ENCODE measurements at places on chromosomes 12 and 14.

GRCh38 chr12:77429426-77429825, 364.1 kb upstream of the E2F7 start:
- DNase-seq: no peak

- DNase-seq: peak; percentile 79
Measured at GRCh38 chr12:53938326-53939140, at the start of gene HOXC13. TSS of gene HOXC13 (plus strand) at chr12:53938831. CDS start at chr12:53938907, 76 bp downstream.

- no peak for DNase-seq
Measured at GRCh38 chr12:42666671-42667243, 77.2 kb upstream of the PRICKLE1 start.

DNA sequence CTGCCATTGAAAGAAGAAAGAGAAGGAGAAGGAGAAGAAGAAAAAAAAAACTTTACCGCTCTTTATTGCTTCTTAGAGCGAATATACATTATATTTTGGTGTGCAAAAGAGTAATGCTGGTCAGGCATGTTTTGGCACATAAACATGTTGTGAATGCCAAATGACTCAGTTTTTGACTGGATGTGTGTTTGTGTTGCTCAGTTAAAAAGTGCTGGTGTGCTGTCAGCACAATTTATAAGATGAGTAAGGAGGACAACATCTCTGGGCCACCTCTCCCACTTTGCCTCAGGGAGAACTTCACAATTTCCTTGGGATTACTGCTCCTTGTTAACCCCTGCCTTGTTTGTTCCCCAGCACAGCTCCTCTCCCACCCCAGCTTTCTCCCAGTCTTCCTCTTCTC, 584.8 kb downstream of the ETNK1 start:
- DNase-seq: no peak

DNA sequence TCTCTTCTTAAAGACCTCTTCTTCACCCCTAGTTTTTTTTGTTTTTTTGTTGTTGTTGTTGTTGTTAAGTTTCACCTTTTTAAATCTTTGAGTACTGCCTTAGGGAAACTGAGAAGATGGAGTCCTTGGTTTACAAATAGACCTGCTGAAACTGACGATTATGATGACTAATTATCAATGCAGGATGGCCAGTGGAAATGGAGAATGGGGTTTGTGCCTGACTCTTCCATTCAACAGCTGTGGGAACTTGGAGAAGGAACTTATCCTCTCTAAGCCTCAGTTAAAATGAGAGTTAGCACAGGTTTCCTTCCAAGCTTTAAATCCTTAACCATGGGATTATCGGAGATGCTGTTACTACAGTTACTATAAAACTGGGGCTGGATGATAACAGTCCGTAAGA, 66.7 kb upstream of the PNMA1 start:
- no peak for DNase-seq

- DNase-seq: no peak
Measured at GRCh38 chr12:124085419-124086296, 112.6 kb downstream of the ZNF664 start.

DNA sequence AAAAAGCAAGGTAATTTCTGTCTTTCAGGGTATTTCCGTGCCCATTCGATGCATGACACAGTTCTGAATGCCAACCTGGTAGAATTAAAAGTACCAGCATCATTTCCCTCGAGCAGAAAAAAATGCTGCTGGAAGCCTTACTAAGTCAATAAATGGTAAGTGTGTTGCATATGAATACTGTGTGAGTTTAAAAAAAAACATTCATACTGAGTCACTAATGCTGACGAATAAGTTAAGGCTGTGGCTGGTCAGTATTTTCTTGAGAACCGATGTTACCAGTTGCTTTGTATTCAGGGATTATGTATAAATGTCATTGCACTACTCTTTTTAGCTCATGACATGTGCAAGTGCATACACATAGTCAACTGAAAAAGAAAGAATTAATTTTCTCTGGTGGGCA, 710.2 kb downstream of the TRHDE start:
- DNase-seq: no peak

DNA sequence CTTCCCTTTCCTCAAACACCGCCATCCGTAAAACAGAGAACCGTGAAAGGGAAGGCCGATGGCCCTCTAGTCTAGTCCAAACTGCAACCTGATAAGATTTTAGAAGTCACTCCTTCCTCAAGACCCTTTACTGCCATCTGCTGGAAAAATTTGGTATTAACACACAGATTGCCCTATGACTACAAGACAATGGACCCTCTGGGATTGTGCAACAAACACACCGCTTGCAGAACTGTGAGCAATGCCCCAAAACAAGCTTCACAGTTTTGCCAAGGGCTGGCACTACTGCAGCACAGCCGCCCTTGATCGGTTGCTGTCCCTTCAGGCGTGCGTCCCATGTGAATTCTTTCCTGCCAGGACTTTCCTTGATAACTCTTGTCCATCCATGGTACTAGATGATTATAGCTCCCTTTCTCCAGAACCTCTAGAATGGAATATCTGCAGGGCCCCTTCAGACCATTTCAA, 23.1 kb downstream of the LLPH start:
- peak; percentile 89 for DNase-seq

DNA sequence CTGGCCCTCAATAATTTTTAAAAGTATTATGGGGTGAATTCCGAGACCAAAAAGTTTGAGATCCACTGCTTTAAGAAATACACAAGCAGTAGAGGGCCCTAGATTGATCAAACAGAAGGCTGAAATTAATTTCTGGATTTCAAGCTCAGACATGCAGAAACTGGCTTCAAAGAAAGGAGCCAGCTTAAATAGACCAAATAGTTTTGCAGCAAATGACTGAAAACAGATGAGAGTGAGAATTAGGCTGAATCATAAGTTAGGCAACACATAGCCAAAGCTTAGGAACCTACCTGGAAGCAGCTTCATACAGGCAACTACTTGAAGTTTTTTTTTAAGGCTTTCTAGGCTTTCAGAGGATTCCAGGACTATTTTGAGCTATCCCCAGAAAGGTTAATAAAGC, 12.4 kb downstream of the ATF7 start:
- DNase-seq: no peak

GRCh38 chr14:32022938-32023466, 54.1 kb upstream of the ARHGAP5 start:
- no peak for DNase-seq

DNA sequence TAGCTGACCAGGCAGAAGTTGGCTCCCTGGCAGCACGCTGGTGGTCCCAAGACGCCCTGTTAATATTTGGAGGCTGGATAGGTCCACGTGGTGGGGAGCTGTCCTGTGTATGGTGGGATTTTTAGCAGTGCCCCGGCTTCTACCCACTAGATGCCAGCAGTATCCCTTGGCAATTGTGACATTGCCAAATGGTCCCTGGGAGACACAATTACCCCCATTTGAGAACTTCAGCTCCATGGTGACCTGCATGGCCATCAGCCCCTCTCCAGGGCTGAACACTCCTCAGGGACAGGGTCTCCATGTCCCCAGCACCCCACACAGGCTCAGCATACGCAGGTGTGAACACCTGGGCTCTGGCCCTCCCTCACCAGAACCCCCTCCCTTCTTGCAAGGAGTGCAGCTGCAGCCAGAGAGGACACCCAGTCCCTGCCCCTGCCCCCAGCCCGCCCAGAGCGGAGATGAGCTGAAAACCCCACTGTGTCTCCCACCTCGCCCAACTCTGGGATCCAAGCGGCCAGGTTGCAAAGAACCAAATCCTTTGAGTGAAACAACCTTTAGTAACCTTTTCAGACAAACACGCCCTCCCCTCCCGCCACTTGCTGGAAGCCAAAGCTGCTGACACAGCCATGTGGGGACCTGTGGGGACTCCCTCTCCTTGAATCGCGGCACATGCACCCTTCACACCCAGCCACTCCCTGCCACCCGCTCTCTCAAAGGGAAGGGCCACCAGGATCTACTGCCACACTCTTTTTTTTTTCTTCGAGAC, 120.4 kb downstream of the CALM1 start:
- no peak for DNase-seq

DNA sequence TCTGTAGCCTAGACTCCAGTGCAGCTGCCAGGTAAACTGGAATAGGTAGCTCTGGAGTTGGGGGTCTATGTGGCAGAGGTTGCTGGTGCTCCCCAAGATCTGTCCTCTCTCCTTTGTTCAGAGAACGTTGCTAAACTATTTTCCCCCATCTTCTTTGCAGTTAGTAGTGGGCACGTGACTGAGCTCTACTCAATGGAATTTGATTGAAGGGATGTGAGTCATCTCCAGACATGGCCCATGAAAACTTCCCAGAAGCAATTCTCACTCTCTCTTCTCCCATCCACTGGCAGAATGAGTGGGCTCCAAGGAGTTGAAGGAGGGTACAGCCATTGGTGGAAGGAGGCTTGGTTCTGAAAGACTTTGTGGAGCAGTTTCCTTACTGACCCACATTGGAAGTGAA, 44.0 kb downstream of the PAH start:
- DNase-seq: no peak

DNA sequence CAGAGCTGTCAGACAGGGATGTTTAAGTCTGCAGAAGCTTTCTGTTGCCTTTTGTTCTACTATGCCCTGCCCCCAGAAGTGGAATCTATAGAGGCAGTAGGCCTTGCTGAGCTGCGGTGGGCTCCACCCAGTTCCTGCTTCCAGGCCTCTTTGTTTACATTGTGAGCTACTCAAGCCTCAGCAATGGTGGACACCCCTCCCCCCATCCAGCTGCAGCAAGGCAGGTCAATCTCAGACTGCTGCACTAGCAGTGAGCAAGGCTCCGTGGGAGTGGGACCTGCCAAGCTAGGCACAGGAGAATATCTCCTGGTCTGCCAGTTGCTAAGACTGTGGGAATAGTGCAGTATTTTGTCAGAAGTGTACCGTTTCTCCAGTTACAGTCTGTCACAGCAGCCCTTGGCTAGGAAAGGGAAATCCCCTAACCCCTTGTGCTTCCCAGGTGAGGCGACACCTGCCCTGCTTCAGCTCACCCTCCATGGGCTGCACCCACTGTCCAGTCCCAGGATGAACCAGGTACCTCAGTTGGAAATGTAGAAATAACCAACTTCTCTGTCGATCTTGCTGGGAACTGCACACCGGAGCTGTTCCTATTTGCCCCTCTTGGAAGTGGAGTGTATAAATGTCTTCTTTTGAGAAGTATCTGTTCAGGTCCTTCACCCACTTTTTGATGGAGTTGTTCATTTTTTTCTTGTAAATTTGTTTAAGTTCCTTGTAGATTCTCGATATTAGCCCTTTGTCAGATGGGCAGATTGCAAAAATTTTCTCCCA, 213.5 kb upstream of the SLC38A2 start:
- DNase-seq: no peak

- no peak for DNase-seq
Measured at GRCh38 chr14:82055515-82056115, 522.0 kb upstream of the SEL1L start.

DNA sequence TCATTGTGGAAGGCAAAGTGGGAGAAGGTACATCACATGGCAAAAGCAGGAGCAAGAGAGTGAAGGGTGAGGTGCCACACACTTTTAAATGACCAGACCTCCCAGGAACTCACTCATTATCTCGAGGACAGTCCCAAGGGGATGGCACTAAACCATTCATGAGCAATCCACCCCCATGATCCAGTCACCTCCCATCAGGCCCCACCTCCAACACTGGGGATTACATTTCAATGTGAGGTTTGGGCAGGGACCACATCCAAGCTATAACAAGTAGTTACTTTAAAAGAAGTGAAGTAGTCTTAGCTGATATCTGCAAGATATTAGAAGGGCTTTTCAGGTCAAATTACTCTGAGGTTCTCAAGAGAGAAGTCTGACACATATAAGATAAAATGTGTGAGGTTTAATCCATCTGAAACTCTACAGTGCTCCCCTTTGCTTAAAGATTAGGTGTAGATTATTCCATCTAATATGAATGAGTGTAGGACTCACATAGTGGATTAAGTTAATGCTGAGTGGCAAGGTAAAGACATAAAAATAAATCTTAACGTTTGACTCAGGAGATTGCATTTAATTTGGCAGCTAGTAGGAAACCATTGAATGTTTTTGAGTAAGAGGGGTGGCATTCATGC, 130.8 kb downstream of the TMX1 start:
- DNase-seq: no peak

- no peak for DNase-seq
Measured at GRCh38 chr14:26389646-26390508, 208.0 kb downstream of the NOVA1 start.

GRCh38 chr14:23816371-23816770, 137.2 kb upstream of the DHRS4 start:
- no peak for DNase-seq

DNA sequence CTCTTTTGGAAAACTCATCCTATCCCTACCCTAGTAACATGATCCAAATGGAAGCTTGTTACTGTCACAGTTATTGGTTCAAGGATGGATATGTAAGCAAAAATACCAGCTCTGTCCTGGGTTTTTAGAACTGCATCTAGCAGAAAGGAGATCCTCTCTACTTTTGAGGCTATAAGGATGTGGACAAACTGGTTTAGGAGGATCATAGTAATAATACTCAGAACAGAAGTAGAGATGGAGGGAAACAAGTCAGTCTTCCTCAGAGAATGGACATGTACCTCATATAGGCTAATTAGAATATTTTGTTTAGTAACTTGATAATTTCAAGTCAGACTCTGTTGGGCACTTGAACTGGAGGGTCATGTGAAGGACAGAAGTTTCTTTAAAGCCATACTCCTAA, 26.6 kb downstream of the FUT8 start:
- DNase-seq: no peak

- no peak for DNase-seq
Measured at GRCh38 chr14:33357225-33358010, 418.7 kb downstream of the NPAS3 start.

DNA sequence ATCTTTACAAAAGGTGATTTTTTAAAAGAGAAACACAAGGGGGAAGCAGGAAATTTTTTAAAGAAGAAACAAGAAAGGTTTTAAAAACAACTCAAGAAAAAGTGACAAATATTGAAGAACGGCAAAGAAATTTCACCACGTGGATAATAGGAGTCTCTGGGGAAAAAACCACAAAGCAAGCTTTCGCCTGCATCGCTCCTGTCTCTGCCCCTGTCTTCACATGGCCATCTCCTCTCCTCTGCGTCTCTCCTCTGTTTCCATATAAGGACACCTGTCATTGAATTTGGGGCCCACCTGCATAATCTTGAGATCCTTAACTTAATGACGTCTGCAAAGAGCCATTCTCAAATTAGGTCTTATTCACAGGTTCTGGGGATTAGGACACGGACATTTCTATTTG, 175.8 kb downstream of the ETV6 start:
- no peak for DNase-seq

GRCh38 chr12:86265329-86265695, 9.1 kb upstream of the MGAT4C start:
- DNase-seq: no peak

DNA sequence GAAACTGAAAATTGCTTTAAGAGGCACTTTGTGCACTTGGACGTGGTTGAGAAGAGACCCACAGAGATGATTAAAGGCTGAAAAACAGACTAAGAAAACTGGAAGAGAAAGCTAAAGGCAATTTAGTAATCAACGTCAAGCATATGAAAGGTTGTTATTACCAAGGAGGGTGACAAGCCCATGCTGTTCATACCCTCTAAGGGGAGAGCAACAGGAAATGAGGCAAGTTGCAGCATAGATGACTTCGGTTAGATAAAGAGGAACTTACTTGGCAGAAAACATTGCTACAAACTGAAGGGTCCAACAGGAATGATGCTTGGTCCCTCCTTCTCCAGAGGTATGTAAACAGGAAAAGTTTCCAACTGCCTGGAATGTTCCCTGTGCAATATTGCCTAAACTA, 107.8 kb downstream of the DUSP6 start:
- DNase-seq: no peak

- DNase-seq: no peak
Measured at GRCh38 chr14:86954623-86955022, 1038.4 kb downstream of the GALC start.

- no peak for DNase-seq
Measured at GRCh38 chr12:51869496-51869865, 18.4 kb upstream of the ANKRD33 start.

Data from renal cortex interstitium (tissue), 15 donors.